ENCODE measurements at places on chromosomes 13 and 19.

GRCh38 chr19:33767898-33768413 lies 28.7 kb upstream of the KCTD15 start:
- DNase-seq: no peak

DNA sequence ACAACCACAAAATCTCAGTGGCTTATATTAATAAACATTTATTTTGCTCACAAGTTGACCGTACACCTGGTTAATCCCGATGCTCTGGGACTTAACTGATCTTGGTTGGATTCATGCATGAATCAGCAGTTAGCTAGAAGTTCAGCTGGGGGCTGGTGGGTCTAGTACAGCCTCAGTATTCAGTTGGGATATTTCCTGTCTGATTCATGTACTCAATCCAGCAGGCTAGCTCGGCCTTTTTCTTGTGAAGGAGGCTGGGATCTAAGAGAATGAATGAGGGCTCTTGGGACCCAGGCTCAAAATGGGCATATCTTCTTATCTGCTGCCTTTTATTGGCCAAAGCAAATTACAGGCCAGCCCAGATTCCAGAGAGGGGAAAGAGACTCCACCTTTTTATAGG lies 178.8 kb downstream of the KCTD12 start:
- no peak for DNase-seq

DNA sequence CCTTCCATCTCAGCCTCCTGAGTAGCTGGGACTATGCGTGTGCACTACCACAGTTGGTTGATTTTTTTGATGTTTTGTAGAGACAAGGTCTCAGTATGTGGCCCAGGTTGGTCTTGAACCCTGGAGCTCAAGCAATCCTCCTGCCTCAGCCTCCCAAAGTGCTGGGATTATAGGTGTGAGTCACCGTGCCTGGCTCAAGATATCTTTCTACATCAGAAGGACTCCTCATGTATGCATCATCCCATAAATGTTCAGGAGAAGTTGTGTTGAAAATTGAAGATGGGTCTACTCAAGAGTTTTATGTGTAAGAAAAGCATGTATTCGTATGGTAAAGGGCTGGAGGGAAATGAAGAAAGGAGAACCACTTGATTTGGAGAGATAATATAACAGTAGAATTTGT lies 71.8 kb upstream of the STK24 start:
- DNase-seq: no peak

DNA sequence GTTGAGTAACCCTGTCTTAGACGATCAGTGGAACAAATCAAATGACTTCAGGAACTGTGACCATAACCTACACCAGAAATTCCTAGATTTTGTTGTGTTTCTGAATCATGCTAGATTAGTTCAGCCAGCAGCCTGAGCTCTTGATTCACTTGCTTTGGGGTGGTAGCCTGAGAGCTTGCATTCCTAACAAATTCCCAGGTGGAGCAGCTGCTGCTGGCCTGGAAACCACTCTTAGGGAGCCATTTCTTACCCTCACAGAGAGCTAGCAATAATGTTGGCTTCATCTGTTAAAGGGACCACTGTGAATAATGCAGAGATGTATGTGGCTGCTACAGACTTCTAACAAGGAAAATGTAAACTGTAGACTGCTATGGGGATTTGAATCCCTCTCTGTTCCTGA lies 388.1 kb upstream of the PRR20A start:
- no peak for DNase-seq

Data from nucleus accumbens (tissue), 56 donors.